Activated T-helper 17 cell treated with anti-CD3 and anti-CD28 coated beads, Interleukin-2, amount 50 U/mL, for 72 hours (primary cell): ENCODE measurements at places on chromosomes 1 and 21. TPM values are rescaled to one million over a fixed set of nuclear protein-coding genes. Genes with fewer than 3 reads are reported as not detected.

GRCh38 chr1:247857069-247857984, at the start of gene TRIM58:
Gene TRIM58, plus strand, starts transcription at chr1:247857187. Its CDS starts 60 bp downstream, at chr1:247857247.
- no peaks in the 10 kb centered on the region for H3K4me1 ChIP-seq
- ATAC-seq: peak; percentile 66
- no peaks in the 10 kb centered on the region for H3K36me3 ChIP-seq
- H3K27me3 ChIP-seq: peaks cover 46% of the 10 kb centered on the region
- H3K27ac ChIP-seq: no peak within 1 kb of the TSS

The GUK1 gene
- total RNA-seq: 285 TPM

The OR2T29 gene
- not detected for total RNA-seq

The ELAVL4 gene
- not detected for total RNA-seq

The CDC42BPA gene
- 2.9 TPM for total RNA-seq

The LRRN2 gene
- total RNA-seq: not detected

- no peak overlapping the region for H3K27ac ChIP-seq
- H3K27me3 ChIP-seq: no peaks in the 10 kb centered on the region
- H3K4me3 ChIP-seq: peak overlapping the region; percentile 34
- peak; percentile 34 for ATAC-seq
Observed at GRCh38 chr1:44947063-44947773, 39.2 kb downstream of the EIF2B3 start.

- peaks cover 59% of the 10 kb centered on the region for H3K4me1 ChIP-seq
- H3K27ac ChIP-seq: peak overlapping the region; percentile 92
- H3K27me3 ChIP-seq: no peaks in the 10 kb centered on the region
Observed at GRCh38 chr1:55210990-55211801, 4.0 kb downstream of the USP24 start.

DNA sequence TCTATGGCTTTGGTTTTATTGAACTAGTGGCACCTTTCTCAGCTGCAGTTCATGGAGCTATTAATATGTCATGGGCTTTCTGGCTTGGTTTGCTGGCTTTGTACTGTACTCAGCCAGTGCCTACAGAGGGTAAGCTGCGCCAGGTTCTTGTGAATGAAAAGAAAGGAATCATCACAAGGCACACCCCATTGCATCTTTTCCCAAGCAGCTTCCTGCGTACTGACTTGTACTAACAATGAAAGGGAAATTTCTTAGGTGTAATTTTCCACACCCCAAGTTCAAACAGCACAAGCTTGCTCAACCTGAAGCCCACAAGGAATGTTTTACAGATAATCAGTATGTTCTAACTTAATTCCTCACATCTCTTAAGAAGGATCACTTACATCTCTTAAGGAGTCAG, 78.0 kb upstream of the TNFSF18 start:
- H3K36me3 ChIP-seq: no peaks in the 10 kb centered on the region
- no peak for ATAC-seq
- H3K4me1 ChIP-seq: no peaks in the 10 kb centered on the region
- no peak overlapping the region for H3K27ac ChIP-seq

DNA sequence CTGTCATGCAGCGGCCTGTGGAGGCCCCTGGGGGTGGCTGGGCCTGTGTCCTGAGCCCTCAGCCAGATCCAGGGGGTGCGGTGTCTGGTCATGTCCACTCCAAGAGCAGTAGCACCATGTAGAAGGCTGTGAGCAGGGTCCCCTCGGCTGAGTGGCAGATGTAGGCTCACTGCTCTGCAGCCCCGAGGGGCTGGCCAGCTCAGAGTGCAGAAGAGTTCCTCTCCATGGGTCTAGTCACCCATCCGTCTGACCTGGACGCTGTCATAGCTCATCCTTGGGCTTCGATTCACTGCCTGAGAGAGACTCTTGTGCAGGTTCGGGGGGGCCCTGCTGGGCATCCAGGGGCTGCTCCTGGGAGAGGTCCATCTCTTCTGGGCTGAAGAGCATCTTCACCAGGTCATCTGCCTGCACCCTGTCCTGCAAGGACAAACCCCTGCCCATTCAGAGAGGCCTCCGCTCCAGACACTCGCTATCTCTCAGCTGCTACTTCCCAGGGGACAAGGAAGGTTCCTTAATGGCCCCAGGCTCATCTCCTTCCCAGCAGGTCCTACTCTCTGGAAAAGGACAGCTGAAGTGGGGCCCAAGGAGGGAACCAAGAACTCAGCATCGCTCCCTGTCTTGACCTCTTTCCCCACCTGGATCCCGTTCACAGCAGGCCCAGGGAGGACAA, 6.5 kb upstream of the CLDN19 start:
- peaks cover 45% of the 10 kb centered on the region for H3K36me3 ChIP-seq
- no peak overlapping the region for H3K27ac ChIP-seq
- no peak for ATAC-seq
- no peaks in the 10 kb centered on the region for H3K4me1 ChIP-seq
- no peak overlapping the region for H3K4me3 ChIP-seq
- no peaks in the 10 kb centered on the region for H3K27me3 ChIP-seq

The C1orf141 gene
- total RNA-seq: 0.82 TPM

DNA sequence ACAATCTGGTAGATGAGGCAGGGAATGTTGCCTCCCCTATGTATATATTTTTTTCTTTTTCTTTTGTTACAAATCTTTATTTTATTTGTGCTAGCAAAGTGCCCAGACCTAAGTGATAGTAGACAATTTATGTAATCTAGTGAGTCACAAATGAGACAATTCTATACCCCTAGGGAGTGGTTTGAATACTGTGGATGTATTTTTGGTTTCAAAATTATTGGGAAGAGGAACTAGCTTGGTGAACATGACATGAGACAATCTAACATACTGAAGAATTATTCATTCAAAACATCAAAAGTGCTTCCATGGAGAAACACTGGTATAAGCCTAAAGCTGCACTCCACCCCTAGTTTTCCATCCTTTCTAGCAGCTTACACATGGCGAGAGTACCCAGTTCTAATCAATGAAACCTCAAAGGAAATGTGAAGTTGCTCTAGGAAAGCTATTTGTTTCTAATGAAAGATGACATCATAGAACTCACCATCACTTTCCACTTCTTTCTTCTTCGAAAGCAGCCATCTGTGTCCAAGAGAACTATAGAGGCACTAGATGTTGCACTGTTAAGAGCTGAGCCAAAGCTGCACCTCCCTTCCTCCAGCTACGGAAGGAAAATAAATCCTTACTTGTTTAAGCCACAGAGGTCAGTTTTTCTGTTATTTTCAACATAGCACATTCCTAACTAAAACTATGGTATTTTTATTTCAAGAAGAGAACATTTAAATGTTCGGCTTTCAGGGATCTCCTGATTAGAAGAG, 764.6 kb downstream of the LTN1 start:
- H3K27ac ChIP-seq: no peak overlapping the region
- no peak for ATAC-seq
- no peak overlapping the region for H3K4me3 ChIP-seq
- H3K36me3 ChIP-seq: no peaks in the 10 kb centered on the region

DNA sequence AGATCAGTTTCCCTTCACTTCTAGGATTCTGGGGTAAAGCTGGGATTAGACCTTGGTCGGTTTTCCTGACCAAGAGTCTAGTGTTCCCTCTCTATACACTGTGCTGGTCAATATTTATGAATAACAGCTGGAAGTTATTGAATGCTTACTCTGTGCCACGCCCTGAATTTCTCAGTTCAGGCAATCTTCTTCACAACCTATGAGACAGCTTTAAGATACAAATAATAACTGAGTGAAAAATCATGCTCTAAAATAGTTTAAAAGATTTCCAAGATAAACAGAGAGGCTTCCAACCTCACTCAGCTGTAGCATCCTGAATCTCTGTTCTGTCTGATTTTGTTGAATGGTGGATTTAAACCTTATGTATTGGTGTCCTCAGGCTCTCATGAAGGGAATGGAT, 72.2 kb downstream of the GNG12 start:
- no peaks in the 10 kb centered on the region for H3K4me1 ChIP-seq
- H3K27me3 ChIP-seq: peaks cover 37% of the 10 kb centered on the region
- no peaks in the 10 kb centered on the region for H3K36me3 ChIP-seq
- ATAC-seq: no peak
- H3K27ac ChIP-seq: no peak overlapping the region

GRCh38 chr1:39842836-39843235, 40.5 kb downstream of the TRIT1 start:
- no peak for ATAC-seq
- H3K27me3 ChIP-seq: no peaks in the 10 kb centered on the region
- no peak overlapping the region for H3K4me3 ChIP-seq
- peaks cover 49% of the 10 kb centered on the region for H3K4me1 ChIP-seq
- peaks cover 95% of the 10 kb centered on the region for H3K36me3 ChIP-seq
- H3K27ac ChIP-seq: peak overlapping the region; percentile 32

DNA sequence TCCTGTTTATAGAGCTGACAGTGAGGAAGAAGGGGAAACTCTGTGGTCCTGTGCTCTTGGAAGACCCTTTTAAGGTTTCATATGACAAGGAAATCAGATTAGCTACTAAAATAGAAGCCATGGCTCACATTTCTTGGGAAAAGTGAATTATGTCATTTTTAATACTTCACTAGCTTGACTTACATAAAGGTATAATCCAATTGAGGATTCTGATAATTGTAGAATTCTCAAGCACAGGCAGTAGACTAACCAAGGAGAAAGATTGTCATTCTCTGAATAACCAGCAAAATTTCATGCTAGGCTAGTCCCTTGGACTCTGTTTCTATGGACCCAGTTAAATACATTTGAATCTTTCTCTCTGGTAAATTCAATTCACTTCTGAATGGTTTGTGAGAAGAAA, 613.0 kb upstream of the BEND5 start:
- H3K4me3 ChIP-seq: no peak overlapping the region
- no peak for ATAC-seq
- no peaks in the 10 kb centered on the region for H3K27me3 ChIP-seq
- H3K4me1 ChIP-seq: no peaks in the 10 kb centered on the region
- no peaks in the 10 kb centered on the region for H3K36me3 ChIP-seq
- H3K27ac ChIP-seq: no peak overlapping the region

DNA sequence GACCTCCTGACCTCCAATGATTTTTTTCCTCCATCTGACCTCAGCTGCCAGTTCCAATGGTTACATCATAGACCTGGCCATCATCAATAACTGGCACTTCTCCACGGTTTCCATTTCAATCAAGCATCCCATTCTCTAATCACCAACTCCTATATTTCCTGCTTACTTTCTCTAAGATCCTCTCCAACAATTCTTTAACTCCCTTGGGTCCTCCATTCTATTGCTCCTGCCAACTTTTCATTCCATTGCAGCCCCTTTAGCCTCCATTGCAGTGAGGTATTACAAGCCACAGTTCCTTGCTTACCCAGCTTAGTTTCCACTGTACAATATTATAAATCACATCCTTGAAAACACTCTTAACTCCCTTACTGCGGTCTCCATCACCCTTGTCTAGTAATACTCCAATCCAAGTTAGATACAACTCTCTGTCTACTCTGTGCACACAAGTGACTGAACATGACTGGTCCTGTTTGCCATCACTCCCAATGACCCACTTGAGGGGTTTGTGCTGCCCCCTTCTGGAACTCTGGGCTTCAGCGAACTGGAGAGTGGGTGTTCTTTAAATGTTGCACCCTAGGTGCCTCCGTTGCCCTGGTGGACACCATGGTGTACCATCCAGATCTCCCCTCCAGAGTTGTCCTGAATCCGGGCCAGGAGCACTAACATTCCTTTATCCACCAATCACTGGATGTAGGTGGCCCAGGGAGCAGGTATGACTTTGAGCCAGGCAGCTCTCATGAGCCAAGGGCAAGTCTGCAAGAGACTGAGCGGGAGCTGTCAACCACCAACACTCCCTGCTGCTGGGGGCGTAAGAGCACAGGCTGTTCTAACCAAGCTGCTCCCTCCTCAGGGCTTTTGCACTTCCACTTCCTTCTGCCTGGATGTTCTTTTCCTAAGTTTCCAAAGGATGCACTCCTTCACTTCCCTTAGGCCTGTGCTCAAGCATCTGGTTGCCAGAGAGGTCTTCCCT, 3.7 kb upstream of the FNDC7 start:
- peaks cover 19% of the 10 kb centered on the region for H3K4me1 ChIP-seq
- no peak overlapping the region for H3K27ac ChIP-seq
- no peaks in the 10 kb centered on the region for H3K27me3 ChIP-seq
- H3K4me3 ChIP-seq: no peak overlapping the region
- peaks cover 1% of the 10 kb centered on the region for H3K36me3 ChIP-seq

The LRRIQ3 gene
- total RNA-seq: 1.7 TPM

- ATAC-seq: peak; percentile 88
- H3K4me3 ChIP-seq: peak overlapping the region; percentile 82
- no peaks in the 10 kb centered on the region for H3K4me1 ChIP-seq
- no peaks in the 10 kb centered on the region for H3K36me3 ChIP-seq
- no peaks in the 10 kb centered on the region for H3K27me3 ChIP-seq
Observed at GRCh38 chr1:31154632-31155215, 85.0 kb downstream of the NKAIN1 start.

DNA sequence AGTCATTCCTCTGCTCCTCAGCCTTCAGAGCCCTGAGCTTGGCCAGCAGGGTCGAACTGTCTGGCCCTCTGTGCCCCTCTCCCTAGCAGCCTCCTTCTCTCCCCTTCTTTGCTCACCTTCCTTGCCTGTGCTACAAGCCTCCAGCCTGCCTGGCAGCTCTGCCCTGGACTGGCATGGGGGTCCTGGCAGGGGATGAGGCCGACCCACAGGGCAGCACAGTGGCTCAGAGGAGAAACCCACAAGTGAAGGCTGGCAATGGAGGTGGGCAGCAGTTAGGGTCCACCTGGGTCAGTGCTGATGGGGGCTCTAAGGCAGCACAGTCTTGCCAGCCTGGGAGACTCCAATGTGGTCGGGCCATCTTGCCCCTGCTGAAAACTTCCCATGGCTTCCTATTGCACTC, 274.2 kb downstream of the GRIK3 start:
- no peaks in the 10 kb centered on the region for H3K4me1 ChIP-seq
- H3K36me3 ChIP-seq: no peaks in the 10 kb centered on the region
- peaks cover 4% of the 10 kb centered on the region for H3K27me3 ChIP-seq
- H3K27ac ChIP-seq: no peak overlapping the region

- no peaks in the 10 kb centered on the region for H3K36me3 ChIP-seq
- H3K4me3 ChIP-seq: no peak overlapping the region
- no peak for ATAC-seq
- peaks cover 8% of the 10 kb centered on the region for H3K4me1 ChIP-seq
- H3K27me3 ChIP-seq: peaks cover 13% of the 10 kb centered on the region
Observed at GRCh38 chr1:230569201-230569600, 73.1 kb upstream of the COG2 start.

DNA sequence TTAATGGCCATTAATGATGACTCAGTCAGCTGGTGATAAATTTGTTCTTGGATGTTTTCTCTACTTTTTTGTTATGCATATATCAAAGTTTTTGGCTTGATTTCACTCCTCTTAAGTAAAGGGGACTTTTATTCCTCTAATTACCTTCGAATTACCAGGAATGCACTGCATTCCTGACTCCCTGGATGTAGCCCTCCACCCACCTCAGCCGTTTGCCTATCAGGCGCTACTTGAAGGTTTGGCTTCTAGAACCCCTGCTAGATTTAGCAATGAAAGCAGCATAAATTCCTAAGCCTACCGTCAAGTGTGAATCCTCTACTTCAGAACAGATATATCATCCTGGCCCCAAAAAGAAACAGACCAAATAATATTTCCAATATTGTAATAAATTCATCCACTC, 387.8 kb upstream of the ADGRL2 start:
- no peak overlapping the region for H3K4me3 ChIP-seq
- no peak for ATAC-seq
- H3K27me3 ChIP-seq: no peaks in the 10 kb centered on the region

The CNR2 gene
- total RNA-seq: 0.04 TPM
